ENCODE measurements at places on chromosomes 6 and 20. TPM values are rescaled to one million over a fixed set of nuclear protein-coding genes. Genes with fewer than 3 reads are reported as not detected.

The MYB gene
- total RNA-seq, result not detected

The TINAG gene
- not detected for total RNA-seq

The STX16 gene
- total RNA-seq, result 64.8 TPM

The MCHR2 gene
- total RNA-seq, result not detected

The CAP2 gene
- total RNA-seq, result 27.6 TPM

The ZNF184 gene
- 3.8 TPM for total RNA-seq

The SIGLEC1 gene
- 2.5 TPM for total RNA-seq

The PDE7B gene
- 16.5 TPM for total RNA-seq

The BPIFA1 gene
- not detected for total RNA-seq

The HTR1B gene
- 1.1 TPM for total RNA-seq

The KHDC1L gene
- total RNA-seq, result not detected

The STK35 gene
- total RNA-seq, result 16.7 TPM

The MGME1 gene
- total RNA-seq, result 3.8 TPM

The CDSN gene
- not detected for total RNA-seq

DNA sequence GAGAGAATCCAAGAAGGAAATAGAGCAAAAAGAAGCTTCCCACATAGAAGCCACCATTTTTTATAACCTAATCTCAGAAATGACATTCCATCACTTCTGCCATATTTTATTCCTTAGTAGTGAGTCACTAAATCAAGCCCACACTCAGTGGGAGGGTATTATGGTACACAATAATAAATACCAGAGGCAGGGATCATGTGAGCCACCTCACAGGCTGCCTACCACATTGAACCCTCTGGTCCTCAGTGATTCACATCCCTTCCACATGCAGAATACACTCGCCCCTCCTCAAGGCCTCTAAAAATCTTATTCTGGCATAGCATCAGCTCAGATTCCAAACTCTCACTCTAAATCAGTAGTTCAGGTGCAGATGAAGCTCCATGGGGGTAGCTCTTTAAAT lies 49.4 kb downstream of the TMC2 start:
- no peak for DNase-seq

DNA sequence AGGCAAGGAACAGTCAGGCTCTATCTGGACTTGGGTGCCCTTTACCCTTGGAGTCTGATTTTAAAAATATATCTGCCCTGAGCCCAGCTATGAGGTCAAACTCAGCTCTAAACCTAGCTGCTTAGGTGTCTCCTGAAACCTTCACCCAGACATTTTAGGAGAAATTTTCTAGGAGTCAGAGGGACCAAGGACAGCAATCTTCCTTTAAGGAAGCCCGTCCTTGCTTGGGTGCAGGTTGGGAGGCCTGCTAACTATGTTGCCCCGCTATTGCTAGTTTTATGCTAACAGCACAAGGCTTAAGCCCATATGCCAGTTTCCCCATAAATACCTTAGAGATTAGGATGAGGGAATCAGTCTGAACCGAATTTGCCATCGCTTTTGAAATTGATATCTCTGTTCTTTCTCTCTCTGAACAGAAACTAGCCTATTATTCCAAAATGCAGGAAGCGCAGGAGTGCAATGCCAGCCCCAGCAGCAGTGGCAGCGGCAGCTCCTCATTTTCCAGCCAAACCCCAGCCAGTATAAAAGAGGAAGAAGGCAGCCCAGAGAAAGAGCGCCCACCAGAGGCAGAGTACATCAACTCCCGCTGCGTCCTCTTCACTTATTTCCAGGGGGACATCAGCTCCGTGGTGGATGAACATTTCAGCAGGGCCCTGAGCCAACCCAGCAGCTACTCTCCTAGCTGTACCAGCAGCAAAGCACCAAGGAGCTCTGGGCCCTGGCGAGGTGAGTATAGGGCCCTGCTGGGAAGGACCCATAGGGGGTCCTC lies 2.6 kb downstream of the VGLL2 start:
- DNase-seq, result no peak

GRCh38 chr20:50929299-50930138 lies 1.7 kb downstream of the ADNP start:
- DNase-seq, result peak; percentile 82

DNA sequence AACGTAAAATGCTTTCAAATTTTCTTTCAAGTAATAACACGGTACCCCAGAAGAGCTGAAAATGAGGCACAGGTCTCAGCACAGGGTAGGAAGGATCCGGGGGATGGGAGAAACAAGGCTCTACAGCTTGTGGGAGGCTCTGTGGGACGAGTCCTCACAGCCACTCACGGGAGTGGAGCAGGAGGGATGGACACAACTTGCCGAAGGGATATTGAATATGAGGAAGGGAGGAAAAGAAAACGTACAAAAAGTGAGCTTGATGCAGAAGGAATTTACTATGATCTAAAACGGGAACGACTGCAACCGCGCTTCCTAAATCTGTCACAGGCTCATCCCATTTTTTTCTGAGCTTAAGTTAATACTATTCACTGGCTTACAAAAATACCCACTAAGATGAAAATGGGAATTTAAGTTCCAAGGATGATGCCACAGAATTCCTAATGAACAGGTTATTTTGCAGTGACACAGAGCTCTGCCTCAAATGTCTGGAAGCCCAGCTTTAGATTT lies 72.9 kb downstream of the FYN start:
- DNase-seq, result no peak

DNA sequence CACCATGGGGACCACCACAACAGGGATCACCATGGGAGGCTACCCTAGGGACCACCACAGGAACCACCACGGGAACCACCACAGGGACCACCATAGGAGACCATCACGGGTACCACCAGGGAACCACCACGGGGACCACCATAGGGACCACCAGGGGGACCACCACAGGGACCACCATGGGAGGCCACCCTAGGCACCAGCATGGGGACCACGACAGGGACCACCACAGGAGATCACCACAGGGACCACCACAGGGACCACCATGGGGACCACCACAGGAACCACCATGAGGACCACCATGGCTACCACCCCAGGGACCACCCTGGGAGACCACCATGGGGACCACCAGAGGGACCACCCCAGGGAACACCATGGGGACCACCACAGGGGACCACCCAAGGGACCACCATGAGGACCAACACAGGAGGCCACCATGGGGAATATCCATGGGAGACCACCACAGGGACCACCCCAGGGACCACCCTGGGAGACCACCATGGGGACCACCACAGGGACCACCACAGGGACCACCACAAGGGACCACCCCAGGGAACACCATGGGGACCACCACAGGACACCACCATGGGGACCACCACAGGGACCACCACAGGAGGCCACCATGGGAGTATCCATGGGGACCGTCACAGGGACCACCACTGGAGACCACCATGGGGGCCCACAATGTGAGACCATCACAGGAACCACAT lies 67.6 kb upstream of the MPC1 start:
- no peak for DNase-seq

- no peak for DNase-seq
Measured at GRCh38 chr20:45115386-45115774, 406 bp upstream of the WFDC5 start.

GRCh38 chr6:25105070-25105925 lies 169.5 kb upstream of the RIPOR2 start:
- DNase-seq, result no peak

DNA sequence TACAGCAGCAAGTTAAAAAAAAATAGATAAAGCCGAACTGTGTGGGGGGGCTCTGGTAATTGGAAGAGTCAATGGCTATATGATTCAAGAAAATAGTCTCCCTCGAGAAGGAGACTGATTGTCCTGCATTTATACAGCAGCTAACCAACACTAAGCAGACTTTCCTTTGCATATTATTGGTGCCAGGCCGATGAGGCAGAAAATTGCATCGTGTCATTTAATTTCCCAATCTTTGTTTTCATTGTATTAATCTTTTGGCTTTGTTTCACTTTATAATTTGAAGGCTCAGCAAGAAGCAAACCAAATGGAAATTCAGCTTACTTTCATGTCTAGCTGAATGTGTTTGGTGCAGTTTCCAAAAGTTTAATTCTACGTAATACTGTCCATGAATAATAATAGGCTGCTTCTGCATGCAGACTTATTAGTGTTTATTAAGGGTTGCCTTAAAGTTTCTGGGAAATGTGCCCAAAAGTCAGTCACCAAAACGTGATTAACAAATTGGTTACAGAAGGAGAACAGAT lies 258.5 kb downstream of the HACE1 start:
- DNase-seq, result no peak

DNA sequence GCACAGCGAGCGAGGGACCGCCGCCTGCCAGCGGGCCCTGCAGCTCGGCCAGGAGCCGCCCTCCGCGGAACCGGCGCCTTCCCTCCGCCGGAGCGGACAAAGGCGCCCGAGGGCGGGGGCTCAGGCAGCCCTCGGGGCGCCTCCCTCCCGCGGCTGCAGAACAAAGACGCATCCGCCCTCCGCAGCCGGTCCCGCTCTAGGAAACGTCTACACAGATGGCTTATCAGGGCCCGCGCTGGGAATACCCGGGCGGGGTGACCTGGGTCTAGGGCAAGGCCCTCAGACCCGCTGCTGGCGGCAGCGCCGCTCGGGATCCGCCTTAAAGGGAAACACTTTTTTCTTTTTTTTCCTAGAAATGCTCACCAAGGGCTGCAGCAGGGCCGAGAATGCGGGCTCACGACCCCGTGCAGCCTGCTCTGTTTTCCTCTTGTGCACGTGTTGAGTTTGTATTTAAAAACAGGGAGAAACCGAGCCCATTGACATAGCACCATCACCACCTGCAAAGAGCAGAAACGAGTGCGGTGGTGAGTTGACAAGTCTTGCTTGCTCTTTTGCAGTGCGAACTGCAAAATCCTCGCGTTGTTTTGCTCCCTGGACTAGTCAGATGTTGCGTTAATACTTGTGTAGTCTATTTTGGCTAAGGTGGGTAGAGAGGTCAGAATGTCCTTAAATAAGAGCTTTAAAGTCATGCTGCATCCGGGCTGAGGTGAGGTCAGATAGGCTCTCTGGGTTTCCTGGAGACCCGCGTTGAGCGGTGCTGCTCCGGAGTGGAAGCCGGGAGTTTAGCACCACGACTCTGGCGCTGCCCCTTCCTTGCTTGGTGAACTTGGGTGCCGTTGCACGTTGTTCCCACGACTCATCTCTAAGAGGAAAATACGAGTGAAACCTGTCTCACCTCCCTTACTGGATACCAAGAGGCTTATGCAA lies 1.1 kb upstream of the RPS6KA2 start:
- peak; percentile 76 for DNase-seq

DNA sequence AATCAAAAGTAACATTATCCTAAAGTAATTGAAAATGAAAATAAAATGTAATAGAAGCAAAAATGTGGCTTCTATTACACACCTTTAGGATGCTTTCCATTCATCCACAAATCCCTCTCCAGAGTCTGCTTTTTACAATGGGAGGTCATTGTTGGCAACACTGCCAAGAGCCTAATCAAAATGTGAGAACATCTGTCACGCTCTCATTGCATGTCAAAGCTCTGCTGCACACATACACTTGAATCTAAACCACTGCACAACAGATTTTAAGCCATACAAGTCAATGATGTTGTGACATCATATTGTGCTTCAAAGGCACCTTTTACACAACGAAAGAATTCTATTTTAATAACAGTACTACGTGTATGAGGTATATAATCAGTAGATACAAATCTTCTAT lies 82.1 kb downstream of the PREP start:
- no peak for DNase-seq

DNA sequence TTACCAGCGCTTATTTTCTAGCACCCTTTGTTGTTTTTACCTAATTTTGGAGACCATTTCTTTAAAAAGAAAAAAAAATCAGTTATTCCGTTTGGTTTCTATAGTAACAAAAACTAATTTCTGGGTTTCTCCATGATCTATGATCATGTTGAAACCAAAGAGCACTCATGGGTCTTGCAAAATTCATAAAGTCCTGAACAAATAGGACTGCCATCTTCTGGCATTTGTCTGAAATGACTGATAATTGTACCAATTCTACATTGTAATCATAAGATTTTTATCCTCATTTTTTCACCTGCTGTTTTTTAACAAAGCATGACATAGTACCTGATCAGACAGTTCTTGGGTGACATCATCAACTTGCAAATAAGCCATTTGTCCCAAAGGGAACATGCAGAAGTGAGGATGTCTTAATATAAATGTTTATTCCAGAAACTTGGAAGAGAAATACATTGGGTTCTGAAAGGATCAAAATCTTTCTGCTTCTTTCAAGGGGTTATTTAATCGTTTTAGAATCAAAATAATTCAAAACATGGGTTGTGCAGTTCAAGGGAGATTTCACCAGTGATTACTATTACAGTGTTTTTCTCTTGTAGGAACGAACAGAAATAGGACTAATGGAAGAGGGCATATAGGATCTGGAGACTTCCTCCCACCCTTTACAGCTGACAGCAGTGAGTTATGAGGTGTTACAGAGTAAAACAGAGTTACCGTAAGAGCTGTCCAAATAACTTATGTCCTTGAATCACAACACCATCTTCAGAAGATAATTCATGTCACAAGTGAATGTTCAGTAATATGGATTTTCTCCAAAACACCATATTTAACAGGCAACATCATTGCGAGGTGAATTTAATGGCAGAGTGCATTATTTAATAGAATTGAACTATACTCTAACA lies 87.1 kb upstream of the GJE1 start:
- DNase-seq, result no peak

- DNase-seq, result no peak
Measured at GRCh38 chr6:33739571-33739970, 7.1 kb downstream of the IP6K3 start.

DNA sequence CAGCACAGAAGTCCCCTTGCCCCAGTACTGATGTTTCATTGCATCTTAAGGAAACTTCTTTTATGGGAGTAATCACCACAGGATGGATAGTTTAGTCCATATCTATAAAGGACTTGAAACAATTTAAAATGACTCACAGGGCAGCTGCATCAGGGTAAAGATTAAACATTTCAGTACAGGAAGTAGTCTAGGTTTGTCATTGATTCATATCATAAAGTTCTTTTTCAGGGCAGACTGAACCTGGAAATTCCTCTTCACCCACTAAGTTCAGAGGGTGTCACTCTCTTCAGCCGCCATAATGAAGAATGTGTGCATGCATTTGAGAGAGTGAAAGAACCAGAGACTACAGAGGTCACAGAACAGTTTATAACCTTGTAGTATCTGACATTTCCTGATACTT lies 296.3 kb upstream of the JAG1 start:
- DNase-seq, result no peak

GRCh38 chr6:149342525-149342924 lies 25.0 kb downstream of the TAB2 start:
- DNase-seq, result no peak

- no peak for DNase-seq
Measured at GRCh38 chr6:33809594-33809993, 5.8 kb upstream of the MLN start.

- no peak for DNase-seq
Measured at GRCh38 chr6:46888031-46888430, 33.7 kb downstream of the ADGRF5 start.

- DNase-seq, result no peak
Measured at GRCh38 chr20:22555791-22556564, 28.4 kb downstream of the FOXA2 start.

All from uterus (tissue), 4 donors.